ENCODE measurements at places on chromosomes 4 and X.
A peak's percentile ranks its signal among the peaks of the same experiment; 100 is the strongest.

GRCh38 chr4:24770667-24771066 is 24.7 kb upstream of the SOD3 start:
- no peak for DNase-seq
- H3K4me3 ChIP-seq: no peak overlapping the region
- H3K36me3 ChIP-seq: no peaks in the 10 kb centered on the region

GRCh38 chrX:153644356-153645125 is 2.5 kb upstream of the DUSP9 start:
- no peak for DNase-seq
- H3K4me3 ChIP-seq: no peak overlapping the region
- peaks cover 21% of the 10 kb centered on the region for H3K4me1 ChIP-seq
- no peak overlapping the region for H3K27ac ChIP-seq
- peaks cover 72% of the 10 kb centered on the region for H3K27me3 ChIP-seq

- peak overlapping the region; percentile 90 for H3K27ac ChIP-seq
- H3K36me3 ChIP-seq: peaks cover 8% of the 10 kb centered on the region
- peak overlapping the region; percentile 91 for H3K4me3 ChIP-seq
- peak; percentile 22 for DNase-seq
- peaks cover 47% of the 10 kb centered on the region for H3K4me1 ChIP-seq
Measured at GRCh38 chr4:125317525-125317877, 2.7 kb downstream of the FAT4 start.

- DNase-seq: no peak
- H3K4me3 ChIP-seq: no peak overlapping the region
- H3K4me1 ChIP-seq: no peaks in the 10 kb centered on the region
Measured at GRCh38 chrX:25737540-25737939, 400.6 kb upstream of the MAGEB18 start.

- DNase-seq: no peak
- H3K27me3 ChIP-seq: no peaks in the 10 kb centered on the region
- H3K36me3 ChIP-seq: no peaks in the 10 kb centered on the region
- H3K4me3 ChIP-seq: peak overlapping the region; percentile 27
- H3K4me1 ChIP-seq: peaks cover 26% of the 10 kb centered on the region
Measured at GRCh38 chr4:139901531-139902320, 236.1 kb downstream of the MGST2 start.

DNA sequence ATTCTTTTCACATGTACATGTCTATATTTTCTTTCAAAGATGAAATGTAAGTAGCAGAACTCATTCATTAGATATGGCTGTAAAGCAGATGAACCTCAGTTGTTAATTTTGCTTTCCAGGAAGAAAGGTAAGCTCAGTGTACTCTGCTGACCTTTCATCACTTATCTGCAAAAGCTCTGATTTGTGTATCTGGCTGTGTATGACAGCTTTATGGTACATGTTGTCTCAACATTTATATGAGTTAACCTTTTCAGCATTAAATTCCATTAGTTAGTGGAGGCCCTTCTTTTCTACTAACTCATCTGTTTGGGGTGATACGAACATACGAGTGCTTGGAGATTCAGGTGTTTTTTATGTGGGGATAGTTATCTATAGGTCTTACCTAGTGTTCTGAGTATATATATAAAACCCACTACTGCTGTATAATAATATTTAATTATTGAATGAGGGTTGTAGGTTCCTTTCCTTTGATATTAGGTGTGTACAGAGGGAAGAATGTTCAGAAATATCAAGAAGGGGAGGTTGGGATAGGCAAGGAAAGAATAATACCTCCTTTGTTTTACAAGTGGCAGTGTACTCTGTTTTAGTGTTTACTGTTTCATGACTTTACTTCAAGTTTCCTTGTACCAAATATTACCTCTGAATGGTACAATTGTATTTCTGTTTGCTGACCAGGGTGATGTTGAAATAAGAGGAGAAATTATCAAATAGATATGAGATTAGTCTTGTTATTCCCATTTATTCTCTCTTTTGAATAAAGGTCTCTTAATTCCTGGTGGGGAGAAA is 395.5 kb downstream of the ARHGAP24 start:
- no peaks in the 10 kb centered on the region for H3K27me3 ChIP-seq
- no peaks in the 10 kb centered on the region for H3K36me3 ChIP-seq
- H3K4me3 ChIP-seq: no peak overlapping the region
- no peak overlapping the region for H3K27ac ChIP-seq

GRCh38 chr4:46372878-46373277 is 17.1 kb downstream of the GABRA2 start:
- H3K4me3 ChIP-seq: no peak overlapping the region
- H3K4me1 ChIP-seq: no peaks in the 10 kb centered on the region
- DNase-seq: no peak
- no peak overlapping the region for H3K27ac ChIP-seq
- H3K36me3 ChIP-seq: no peaks in the 10 kb centered on the region

DNA sequence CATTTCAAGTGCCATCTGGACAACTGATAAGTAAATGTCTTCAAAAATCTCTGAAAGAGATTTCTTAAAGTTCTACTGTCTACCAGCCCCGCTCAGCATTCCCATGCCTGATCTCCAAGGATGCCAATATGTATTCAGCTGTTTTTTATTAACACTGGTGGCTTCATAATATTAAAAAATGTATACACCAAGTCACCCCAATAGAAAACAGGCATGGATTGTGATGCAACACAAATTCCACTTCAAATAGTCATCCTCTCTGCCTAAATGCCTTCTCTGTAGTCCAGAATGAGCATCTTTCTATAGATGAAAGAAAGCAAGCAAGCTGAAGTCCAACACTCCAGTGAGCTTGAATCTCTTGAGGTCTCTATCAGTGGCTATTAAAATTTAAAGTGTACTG is 152.2 kb upstream of the PPARGC1A start:
- no peak for DNase-seq
- H3K27me3 ChIP-seq: no peaks in the 10 kb centered on the region
- H3K27ac ChIP-seq: no peak overlapping the region
- H3K36me3 ChIP-seq: no peaks in the 10 kb centered on the region

DNA sequence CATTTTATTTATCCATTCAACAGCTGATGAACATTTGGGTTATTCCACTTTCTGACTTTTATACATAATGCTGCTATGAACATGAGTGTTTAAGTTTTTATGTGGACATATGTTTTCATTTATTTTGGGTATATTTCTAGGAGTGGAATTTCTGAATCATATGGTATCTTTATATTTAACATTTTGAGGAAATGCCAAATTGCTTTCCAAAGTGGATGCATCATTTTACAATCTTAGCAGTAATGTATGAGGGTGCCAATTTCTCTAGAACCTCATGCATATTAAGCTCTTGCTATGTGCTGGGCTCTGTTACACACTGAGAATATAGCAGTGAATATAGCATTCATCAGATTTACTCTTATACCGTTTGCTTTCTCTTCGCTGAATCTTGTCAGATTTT is 983.7 kb downstream of the STIM2 start:
- no peaks in the 10 kb centered on the region for H3K27me3 ChIP-seq
- H3K4me3 ChIP-seq: no peak overlapping the region
- no peak overlapping the region for H3K27ac ChIP-seq
- DNase-seq: no peak
- H3K36me3 ChIP-seq: no peaks in the 10 kb centered on the region

DNA sequence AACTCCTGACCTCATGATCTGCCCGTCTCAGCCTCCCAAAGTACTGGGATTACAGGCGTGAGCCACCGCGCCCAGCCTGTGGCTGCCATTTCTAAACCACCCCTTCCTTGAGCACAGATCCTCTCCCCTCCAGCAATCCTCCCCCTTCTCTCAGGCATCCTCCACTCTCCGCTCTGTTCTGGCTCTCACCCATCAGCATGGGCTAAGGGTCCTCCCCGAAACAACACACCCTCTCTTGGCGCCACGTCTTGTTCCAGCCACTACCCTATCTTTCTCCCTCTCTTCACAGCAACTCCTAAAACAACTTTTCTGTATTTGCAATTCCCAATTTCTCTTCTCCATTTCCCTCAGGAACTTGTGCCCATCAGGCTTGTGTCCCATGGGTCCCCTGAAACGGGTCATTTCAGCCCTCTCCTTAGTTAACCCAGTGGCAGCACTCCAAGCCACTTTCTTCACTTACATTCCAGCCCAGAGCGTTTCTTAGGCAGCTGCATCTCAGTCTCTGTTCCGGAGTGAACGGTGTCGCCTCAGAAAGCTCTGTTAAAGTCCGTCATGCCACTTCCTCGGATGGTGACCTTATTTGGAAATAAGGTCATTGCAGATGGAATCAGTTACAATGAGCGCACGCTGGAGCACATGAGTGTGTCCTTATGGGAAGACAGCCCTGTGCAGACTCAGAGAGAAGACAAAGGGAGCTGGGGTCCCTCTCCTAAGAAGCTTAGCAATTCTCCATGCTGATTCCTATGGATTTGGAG is 28.3 kb upstream of the CLDN24 start:
- no peaks in the 10 kb centered on the region for H3K27me3 ChIP-seq
- H3K4me1 ChIP-seq: no peaks in the 10 kb centered on the region
- H3K27ac ChIP-seq: no peak overlapping the region
- no peak for DNase-seq

DNA sequence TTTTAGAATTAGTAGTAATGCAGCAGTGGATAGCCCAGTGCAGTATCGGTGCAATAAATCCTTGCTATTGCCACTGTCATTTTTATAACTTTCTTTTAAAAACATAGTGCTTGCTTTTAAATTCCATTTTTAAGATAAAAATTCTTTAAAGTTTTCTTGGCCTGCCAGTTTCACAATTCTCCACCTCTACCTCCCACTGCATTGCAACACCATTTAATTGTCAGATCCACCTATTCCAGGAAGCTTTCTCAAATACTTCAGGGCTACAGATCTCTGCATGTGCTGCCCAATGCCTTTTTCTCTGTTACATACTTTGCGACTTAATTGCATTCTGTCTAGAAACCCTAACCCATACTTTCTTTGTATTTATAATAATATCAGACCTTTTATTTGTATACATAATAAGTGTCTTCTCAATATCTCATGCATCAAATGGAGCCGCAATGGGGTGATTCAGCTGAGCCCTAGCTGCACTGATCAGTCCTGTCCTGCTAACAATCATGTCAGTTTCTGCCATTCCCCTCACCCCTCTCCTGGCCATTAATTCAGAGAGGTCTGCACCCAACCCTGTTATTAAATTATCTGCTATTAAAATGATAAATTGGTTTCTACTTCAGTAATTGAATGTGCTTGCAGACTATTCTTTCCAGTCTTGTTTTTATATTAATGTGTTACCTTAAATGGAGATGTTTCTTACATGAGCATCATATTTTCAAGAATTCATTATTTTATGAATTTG is 193.1 kb downstream of the SLIT2 start:
- no peaks in the 10 kb centered on the region for H3K36me3 ChIP-seq
- no peaks in the 10 kb centered on the region for H3K27me3 ChIP-seq
- H3K27ac ChIP-seq: no peak overlapping the region
- DNase-seq: no peak
- H3K4me3 ChIP-seq: no peak overlapping the region
- no peaks in the 10 kb centered on the region for H3K4me1 ChIP-seq

- H3K4me3 ChIP-seq: no peak overlapping the region
- peak; percentile 36 for DNase-seq
- H3K36me3 ChIP-seq: no peaks in the 10 kb centered on the region
- peaks cover 9% of the 10 kb centered on the region for H3K4me1 ChIP-seq
- no peaks in the 10 kb centered on the region for H3K27me3 ChIP-seq
Measured at GRCh38 chr4:17058916-17059741, 160.7 kb upstream of the LDB2 start.

- H3K4me1 ChIP-seq: no peaks in the 10 kb centered on the region
- H3K27me3 ChIP-seq: no peaks in the 10 kb centered on the region
- H3K4me3 ChIP-seq: no peak overlapping the region
- no peaks in the 10 kb centered on the region for H3K36me3 ChIP-seq
Measured at GRCh38 chrX:37863728-37864127, 16.4 kb upstream of the DYNLT3 start.

DNA sequence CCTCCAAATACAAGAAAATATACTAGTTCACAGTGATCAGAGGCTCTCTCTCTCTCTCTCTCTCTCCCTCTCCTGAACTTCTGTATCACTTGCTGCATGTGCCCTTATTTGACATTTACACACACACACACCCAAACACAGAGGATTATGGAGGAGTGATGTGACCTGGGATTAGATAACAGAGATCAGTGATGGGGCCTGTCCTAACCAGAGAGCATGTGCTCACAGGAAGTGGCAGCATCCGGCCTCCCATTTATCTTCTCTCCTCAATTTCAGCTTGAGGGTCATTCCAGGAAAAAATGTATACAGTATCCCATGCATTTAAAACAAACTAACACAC is 143.0 kb downstream of the TSPAN5 start:
- no peak for DNase-seq
- H3K27me3 ChIP-seq: no peaks in the 10 kb centered on the region
- no peak overlapping the region for H3K27ac ChIP-seq
- peaks cover 24% of the 10 kb centered on the region for H3K4me1 ChIP-seq
- H3K36me3 ChIP-seq: no peaks in the 10 kb centered on the region

GRCh38 chrX:8432396-8432795 is 32.2 kb upstream of the VCX3B start:
- H3K4me1 ChIP-seq: no peaks in the 10 kb centered on the region
- H3K36me3 ChIP-seq: no peaks in the 10 kb centered on the region
- H3K4me3 ChIP-seq: no peak overlapping the region
- H3K27ac ChIP-seq: no peak overlapping the region
- no peaks in the 10 kb centered on the region for H3K27me3 ChIP-seq
- no peak for DNase-seq

GRCh38 chr4:2281575-2282343 is 19.9 kb upstream of the MXD4 start:
- no peaks in the 10 kb centered on the region for H3K27me3 ChIP-seq
- no peak overlapping the region for H3K4me3 ChIP-seq
- DNase-seq: no peak
- no peaks in the 10 kb centered on the region for H3K36me3 ChIP-seq
- no peak overlapping the region for H3K27ac ChIP-seq

- H3K27me3 ChIP-seq: no peaks in the 10 kb centered on the region
- DNase-seq: no peak
- H3K4me3 ChIP-seq: peak overlapping the region; percentile 50
- H3K4me1 ChIP-seq: peaks cover 3% of the 10 kb centered on the region
- H3K27ac ChIP-seq: no peak overlapping the region
- H3K36me3 ChIP-seq: no peaks in the 10 kb centered on the region
Measured at GRCh38 chr4:119693126-119693525, 64.5 kb upstream of the PDE5A start.

- no peak overlapping the region for H3K4me3 ChIP-seq
- DNase-seq: no peak
- peaks cover 44% of the 10 kb centered on the region for H3K4me1 ChIP-seq
- H3K27me3 ChIP-seq: no peaks in the 10 kb centered on the region
Measured at GRCh38 chr4:184349283-184350039, 124.9 kb downstream of the IRF2 start.
